GM03348 (cell line): ENCODE measurements at places on chromosomes 3 and 15.

GRCh38 chr3:56547486-56547885, 9.5 kb upstream of the CCDC66 start:
- no peak for DNase-seq

DNA sequence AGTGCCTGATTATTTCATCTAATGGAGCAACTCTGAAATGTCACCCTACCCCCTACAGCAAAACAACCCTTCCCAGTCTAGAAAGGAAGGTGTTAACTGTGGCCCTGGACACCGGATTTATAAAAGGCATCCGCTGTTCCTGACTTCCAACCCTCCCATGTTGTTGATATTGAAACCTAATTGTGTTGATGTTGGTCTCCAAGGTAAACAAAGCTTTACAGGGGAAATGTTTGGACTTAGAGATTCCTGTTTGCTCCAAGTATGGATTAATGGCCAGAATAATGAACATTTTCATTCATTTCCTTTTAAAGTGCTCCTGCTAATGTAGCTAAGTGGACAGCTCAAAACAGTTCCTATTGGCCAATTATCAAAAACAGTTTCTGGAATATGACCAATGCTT, 19.4 kb upstream of the LMCD1 start:
- no peak for DNase-seq

- DNase-seq: no peak
Measured at GRCh38 chr15:86162641-86163040, 83.0 kb downstream of the AGBL1 start.

- DNase-seq: no peak
Measured at GRCh38 chr3:46888705-46889104, 11.2 kb downstream of the PTH1R start.

GRCh38 chr15:39799552-39800011, 16.9 kb upstream of the FSIP1 start:
- DNase-seq: no peak

DNA sequence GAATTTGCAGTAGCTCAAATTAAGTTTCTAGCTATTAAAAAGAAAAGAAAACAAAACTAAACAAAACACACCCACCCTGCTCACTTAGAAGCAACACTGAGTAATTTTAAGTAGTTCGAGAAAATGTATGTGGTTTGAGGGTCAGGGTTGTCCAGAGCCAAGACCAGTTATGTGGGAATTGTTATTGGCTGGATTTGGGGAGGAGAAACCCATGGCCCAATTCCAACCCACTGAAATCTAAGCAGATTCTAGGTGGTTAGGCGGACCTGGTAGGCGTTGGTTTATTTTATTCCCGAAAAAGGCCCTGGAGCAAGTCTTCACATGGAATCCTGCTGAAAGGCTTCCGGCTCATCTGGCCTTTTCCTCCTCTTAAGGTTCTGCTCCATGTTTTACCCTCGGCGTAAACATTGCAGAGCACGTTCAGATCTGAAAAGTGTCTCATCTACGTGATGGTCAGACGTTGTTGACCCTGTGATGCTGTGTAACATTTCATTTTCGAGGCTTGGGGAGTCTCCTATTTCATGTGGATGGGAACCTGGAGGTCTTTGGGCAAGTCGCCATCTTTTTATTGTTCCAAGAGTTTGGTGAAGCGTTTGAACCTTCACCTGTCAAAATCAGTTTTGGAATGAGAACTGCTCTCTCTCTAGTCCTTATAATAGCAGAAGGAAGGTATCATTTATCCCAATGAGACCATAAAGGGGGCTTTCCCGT, 64.0 kb downstream of the FLNB start:
- DNase-seq: no peak

GRCh38 chr3:10344944-10345575, 24.1 kb upstream of the SEC13 start:
- DNase-seq: no peak

DNA sequence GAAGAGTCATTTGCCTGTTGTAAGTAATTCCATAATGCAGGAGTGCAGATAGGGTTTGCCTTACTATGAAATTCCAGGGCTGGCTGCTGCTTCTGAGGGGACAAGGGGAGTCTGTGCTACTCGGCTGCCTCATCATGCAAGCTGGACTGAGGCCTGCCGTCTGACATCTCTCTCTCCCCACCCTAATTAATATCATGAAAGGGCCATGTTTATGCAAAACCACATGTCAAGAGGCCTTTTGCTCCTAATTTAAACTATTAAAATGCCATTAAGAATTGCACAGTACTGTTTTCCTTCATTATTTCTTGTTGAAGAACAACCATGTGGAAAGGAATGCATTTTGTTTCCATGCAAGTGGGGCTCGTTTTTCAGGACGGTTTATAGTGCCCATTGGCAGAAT, 26.3 kb downstream of the CHST2 start:
- DNase-seq: no peak

GRCh38 chr15:46297766-46298165, 662.9 kb downstream of the SQOR start:
- DNase-seq: no peak

GRCh38 chr15:79831604-79832003, 65.2 kb downstream of the MTHFS start:
- DNase-seq: no peak

DNA sequence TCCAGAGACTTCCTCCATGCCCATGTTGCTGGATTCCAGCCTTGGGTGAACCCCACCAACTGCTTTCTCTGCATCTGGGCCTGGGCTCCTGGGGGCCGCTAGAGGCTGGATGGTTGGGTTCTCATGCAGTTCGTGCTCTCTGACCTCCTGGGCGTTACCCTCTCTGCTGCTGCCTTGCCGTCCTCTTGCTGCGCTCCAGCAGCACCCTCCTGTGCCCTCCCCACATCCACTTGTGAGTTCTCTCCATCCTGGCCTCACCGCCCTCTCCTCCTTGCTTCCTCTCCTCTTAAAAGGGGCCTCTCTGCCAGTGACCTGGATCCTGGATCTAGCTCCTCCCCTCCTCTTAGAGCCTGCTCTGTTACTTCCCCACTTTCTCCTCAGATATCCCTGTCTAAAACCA, 43.7 kb downstream of the CHCHD6 start:
- DNase-seq: no peak

- DNase-seq: no peak
Measured at GRCh38 chr3:189589179-189589569, 42.0 kb upstream of the TP63 start.

DNA sequence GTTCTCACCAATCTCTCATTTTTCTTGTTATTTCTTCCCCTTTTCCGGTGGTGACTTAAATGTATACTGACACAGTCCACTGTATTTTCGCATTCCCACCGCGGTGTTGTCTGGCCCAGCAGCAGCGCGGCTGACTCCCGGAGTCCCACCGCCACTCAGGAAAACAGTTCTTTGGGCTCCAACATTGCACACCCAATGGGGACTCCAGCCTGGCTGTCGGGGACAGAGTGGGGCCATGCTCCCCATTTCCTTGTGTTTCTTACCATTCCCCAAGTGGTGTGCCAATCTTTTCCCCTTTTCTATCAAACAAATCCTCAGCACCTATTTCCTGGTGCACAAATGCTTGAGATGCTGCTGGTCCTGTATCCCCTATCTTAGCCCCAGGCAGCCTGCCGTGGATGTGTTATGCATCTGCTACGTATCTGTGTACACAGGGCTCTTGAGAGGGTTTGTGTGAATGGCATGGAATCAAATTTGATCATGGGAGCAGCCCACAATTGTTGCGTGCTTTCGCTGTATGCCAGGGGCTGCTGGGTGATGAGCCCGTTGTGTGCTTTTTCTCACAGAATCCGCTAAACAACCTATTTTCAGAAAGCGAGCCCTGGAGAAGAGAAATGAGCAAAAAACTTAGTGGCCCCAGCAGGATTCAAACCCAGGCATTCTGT, 219.1 kb upstream of the RGMA start:
- DNase-seq: no peak

DNA sequence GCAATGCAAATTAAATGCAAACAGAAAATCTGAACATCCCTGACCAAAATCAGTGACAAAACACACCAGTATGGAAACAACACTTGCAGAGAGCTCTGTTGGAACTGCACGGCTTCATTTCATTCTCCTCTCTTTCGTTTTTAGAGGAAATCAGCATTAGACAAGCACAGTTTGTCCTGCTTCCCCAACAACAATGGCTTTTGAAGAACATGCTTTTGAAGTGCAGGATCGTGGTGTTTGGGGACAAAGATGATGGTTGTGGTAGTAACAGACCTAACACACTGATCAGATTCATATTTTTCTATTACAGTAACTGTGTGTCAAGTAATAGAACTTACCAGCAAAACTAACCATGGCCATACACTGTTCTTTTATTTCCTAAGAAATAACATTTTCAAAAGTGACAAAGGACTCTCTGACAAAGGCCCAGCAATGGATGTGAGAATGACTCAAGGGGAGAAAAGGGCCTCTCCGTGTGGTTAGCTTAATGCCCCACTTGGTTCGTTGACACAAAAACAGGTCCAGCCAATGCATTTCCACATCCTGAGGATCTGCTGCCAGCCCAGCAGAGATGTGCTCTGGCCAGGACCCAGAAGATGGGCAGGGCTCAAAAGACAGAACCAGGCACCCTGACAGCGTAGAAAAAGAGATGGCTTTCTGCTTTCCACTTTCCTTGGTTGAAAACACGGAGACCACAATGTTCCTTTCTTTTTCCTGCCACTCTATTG, 84.1 kb downstream of the CCNL1 start:
- DNase-seq: peak; percentile 65

- DNase-seq: no peak
Measured at GRCh38 chr3:69353503-69353902, 32.4 kb downstream of the FRMD4B start.

DNA sequence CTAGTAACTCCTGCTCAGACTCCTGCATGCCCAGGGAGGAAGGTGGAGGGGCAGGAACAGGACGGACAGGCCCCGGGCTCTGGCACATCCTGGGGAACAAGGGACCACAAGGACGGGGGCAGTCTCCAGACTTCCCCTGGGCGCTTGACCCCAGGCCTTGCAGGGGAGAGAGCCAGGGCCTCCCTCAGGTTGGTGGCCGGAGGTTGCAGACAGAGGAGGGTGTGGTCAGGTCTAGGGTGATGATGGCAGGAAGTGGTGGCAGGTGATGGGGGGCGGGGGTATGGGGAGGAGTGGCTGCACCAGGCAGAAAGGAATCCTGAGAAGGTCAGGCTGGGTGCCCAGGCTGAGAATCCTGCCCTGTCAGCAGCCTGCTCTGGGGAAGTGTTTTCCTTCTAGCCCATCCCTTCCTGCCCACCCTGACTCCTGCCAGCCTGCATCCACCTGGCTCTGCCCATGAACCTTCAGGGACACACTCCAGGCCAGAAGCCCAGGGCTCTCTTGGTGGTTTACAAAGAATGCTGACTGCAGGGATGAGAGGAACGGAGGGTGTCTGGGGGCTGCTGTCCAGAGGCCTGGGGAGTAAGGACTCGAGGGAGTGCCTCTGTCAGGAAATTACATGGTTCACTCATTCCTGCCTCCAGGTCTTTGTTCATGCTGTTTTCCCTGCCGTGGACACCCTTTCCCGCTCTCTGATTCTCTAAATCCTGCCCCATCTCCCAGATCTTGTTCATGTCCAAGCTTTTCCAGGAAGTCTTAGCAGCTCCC, 15.8 kb downstream of the LOXL1 start:
- DNase-seq: no peak

- DNase-seq: peak; percentile 74
Measured at GRCh38 chr15:48963524-48964113, at the start of gene SHC4. Gene SHC4 (minus strand): TSS chr15:48963919. CDS start chr15:48963015, 904 bp downstream.

DNA sequence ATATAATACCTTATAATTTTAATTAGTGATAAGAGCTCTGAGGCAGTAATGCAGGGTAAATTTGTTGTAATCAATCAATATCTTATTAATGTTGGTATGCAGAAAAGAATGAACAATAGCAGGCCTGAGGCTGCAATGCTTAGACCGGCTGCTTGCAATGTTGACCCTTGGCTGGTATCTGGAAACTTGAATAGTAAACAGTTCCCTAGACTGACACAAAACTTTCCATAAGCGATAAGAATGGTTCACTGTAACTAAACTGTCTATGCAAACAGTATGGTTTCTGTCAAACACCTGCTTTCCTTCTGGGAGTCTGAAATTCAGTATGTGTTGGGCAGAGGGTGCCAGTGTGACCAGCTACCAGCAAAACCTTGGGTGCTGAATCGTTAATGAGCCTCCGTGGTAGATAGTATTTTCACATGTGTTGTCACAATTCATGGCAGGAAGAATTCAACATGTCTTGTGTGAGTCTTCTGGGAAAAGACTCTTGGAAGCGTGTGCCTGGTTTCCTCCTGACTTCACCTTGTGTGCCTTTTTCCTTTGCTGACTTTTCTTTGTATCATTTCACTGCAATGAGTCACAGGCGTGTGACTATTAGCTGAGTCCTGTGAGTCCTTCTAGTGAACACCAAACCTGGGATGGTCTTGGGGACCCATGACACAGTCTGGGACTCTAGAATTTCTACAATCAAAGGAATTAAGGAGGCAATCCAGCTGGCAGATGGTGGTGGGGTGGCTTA, 30.7 kb upstream of the CLRN1 start:
- DNase-seq: no peak
